ENCODE measurements at places on chromosomes 6 and 20.
A peak's percentile ranks its signal among the peaks of the same experiment; 100 is the strongest.

DNA sequence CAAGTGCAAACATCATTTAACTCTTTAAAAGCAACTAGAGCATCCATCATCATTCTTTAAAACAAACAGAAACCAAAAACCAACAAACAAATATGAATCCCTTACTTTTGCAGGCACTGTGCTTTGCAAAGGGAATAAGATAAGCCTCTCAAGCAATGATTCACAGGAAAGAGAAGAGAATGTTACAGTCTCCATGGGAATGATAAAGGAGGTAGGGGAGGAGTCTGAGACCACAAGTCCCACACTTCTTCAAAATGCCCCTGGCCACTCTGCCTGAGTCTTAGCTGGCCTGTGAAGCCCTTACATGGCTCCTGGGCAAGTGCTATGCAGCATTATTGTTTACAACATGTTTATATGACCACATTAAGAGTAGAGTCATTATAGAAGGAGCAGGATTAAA lies 257.7 kb upstream of the MARCKS start:
- H3K4me1 ChIP-seq, result no peaks in the 10 kb centered on the region
- no peak overlapping the region for H3K27ac ChIP-seq
- no peak for DNase-seq

DNA sequence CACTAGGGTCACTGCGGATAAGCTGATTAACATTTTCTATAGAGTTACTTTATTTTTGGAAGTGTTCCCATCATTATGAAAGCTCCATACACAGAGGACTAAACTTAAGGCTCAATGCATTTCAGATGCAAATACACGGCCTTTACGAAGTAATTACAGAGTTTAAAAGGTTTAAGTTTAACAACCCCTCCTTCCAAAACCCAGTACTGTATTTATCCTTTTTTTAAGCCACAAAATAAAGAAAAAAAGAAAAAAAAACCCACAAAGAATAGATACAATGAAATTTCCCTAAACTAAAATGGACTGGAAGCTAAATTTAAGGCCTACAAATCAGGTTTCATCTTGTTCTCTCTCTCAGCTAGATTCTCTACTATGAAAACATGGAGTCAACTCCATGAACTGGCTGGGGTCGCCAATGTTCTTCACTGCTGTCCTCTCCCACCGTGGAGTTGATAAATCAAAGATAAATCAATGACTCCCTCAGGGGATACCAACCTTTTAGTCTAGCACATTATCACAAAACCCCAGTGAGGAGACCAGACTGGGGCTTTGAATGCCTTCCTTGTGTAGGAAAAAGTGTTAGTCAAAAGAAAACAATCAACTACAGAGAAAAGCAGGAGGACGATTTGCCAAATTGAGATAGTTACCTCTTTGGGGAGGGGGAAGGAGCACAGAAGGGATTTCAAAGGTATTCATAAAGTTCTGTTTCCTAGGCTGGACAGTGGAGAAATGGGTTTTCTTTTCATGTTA lies 52.5 kb downstream of the TNFRSF21 start:
- no peaks in the 10 kb centered on the region for H3K27me3 ChIP-seq
- H3K4me1 ChIP-seq, result peaks cover 3% of the 10 kb centered on the region
- no peaks in the 10 kb centered on the region for H3K36me3 ChIP-seq
- DNase-seq, result no peak
- H3K4me3 ChIP-seq, result no peak overlapping the region
- H3K27ac ChIP-seq, result no peak overlapping the region

GRCh38 chr6:26575494-26575939 lies 21.2 kb upstream of the ABT1 start:
- no peaks in the 10 kb centered on the region for H3K36me3 ChIP-seq
- H3K27me3 ChIP-seq, result no peaks in the 10 kb centered on the region
- H3K4me3 ChIP-seq, result peak overlapping the region; percentile 34
- H3K4me1 ChIP-seq, result peaks cover 9% of the 10 kb centered on the region
- peak overlapping the region; percentile 63 for H3K27ac ChIP-seq

- H3K4me3 ChIP-seq, result no peak overlapping the region
- no peak overlapping the region for H3K27ac ChIP-seq
- H3K27me3 ChIP-seq, result 0 out of 2 replicates have a peak, but pooled peaks cover 8% of the 10 kb centered on the region
- H3K4me1 ChIP-seq, result no peaks in the 10 kb centered on the region
- DNase-seq, result no peak
Observed at GRCh38 chr6:159400826-159401225, 231.6 kb downstream of the FNDC1 start.

GRCh38 chr20:61940491-61940890 lies 125.2 kb downstream of the TAF4 start:
- no peak overlapping the region for H3K4me3 ChIP-seq
- no peak overlapping the region for H3K27ac ChIP-seq
- no peaks in the 10 kb centered on the region for H3K36me3 ChIP-seq
- peaks cover 14% of the 10 kb centered on the region for H3K27me3 ChIP-seq
- peaks cover 15% of the 10 kb centered on the region for H3K4me1 ChIP-seq
- no peak for DNase-seq

- no peak overlapping the region for H3K27ac ChIP-seq
- no peaks in the 10 kb centered on the region for H3K27me3 ChIP-seq
- peaks cover 32% of the 10 kb centered on the region for H3K4me1 ChIP-seq
- DNase-seq, result no peak
- peaks cover 15% of the 10 kb centered on the region for H3K36me3 ChIP-seq
Observed at GRCh38 chr20:32483351-32484224, 101.5 kb downstream of the NOL4L start.

GRCh38 chr20:10247440-10247839 lies 28.8 kb downstream of the SNAP25 start:
- H3K36me3 ChIP-seq, result no peaks in the 10 kb centered on the region
- H3K4me3 ChIP-seq, result no peak overlapping the region
- no peak overlapping the region for H3K27ac ChIP-seq
- H3K27me3 ChIP-seq, result no peaks in the 10 kb centered on the region

DNA sequence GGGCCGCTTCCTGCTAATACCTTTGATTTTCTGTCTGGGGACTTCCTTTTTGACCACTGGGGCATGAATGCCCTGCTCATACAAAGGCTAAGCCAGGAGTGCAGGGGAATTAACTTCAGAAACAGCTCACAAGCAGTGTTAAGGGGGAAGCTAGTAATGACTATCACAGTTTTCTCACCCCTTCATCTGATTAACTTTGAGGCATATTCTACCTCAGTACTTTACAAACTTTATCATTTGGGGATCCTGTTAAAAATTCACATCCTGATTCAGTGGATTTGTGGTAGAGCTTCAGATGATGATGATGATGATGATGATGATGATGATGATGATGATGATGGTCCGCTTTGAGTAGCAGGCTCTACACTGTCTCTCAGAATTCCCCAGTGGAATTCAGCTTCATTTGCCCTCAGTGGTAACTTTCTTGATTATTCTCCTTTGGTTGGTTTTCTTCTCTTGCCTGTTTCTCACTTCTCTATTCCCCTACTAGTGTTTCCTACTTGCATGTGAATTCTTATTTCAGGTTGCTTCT lies 78.4 kb upstream of the TMEM170B start:
- H3K4me3 ChIP-seq, result no peak overlapping the region
- H3K4me1 ChIP-seq, result no peaks in the 10 kb centered on the region
- H3K36me3 ChIP-seq, result no peaks in the 10 kb centered on the region
- H3K27me3 ChIP-seq, result no peaks in the 10 kb centered on the region
- no peak overlapping the region for H3K27ac ChIP-seq

DNA sequence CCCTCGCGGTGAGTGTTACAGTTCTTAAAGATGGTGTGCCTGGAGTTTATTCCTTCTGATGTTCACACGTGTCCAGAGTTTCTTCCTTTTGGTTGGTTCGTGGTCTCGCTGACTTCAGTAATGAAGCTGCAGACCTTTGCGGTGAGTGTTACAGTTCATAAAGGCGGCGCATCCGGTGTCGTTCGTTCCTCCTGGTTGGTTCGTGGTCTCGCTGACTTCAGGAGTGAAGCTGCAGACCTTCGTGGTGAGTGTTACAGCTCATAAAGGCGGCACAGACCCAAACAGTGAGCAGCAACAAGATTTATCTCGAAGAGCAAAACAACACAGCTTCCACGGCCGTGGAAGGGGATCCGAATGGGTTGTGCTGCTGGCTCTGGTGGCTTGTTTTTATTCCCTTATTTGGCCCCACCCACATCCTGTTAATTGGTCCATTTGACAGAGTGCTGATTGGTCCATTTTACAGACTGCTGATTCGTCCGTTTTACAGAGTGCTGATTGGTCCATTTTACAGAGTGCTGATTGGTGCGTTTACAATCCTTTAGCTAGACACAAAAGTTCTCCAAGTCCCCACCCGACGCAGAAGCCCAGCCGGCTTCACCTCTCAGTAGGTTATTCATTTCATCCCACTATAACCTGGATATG lies 48.2 kb upstream of the ARG1 start:
- no peaks in the 10 kb centered on the region for H3K36me3 ChIP-seq
- H3K4me3 ChIP-seq, result no peak overlapping the region
- no peak overlapping the region for H3K27ac ChIP-seq
- DNase-seq, result no peak

GRCh38 chr6:11121851-11122250 lies 10.3 kb upstream of the ERVFRD-1 start:
- DNase-seq, result no peak
- H3K4me1 ChIP-seq, result peaks cover 2% of the 10 kb centered on the region

- H3K27ac ChIP-seq, result no peak overlapping the region
- DNase-seq, result no peak
- no peaks in the 10 kb centered on the region for H3K4me1 ChIP-seq
- no peaks in the 10 kb centered on the region for H3K36me3 ChIP-seq
Observed at GRCh38 chr6:40701352-40702007, 114.3 kb upstream of the LRFN2 start.

- H3K4me3 ChIP-seq, result no peak overlapping the region
- H3K27me3 ChIP-seq, result no peaks in the 10 kb centered on the region
- no peak for DNase-seq
- H3K4me1 ChIP-seq, result no peaks in the 10 kb centered on the region
- no peak overlapping the region for H3K27ac ChIP-seq
- no peaks in the 10 kb centered on the region for H3K36me3 ChIP-seq
Observed at GRCh38 chr6:37985355-37985754, 165.8 kb downstream of the ZFAND3 start.

GRCh38 chr6:12608016-12608860 lies 108.3 kb upstream of the PHACTR1 start:
- no peaks in the 10 kb centered on the region for H3K4me1 ChIP-seq
- no peak for DNase-seq
- H3K27ac ChIP-seq, result no peak overlapping the region
- no peaks in the 10 kb centered on the region for H3K27me3 ChIP-seq

- H3K27me3 ChIP-seq, result no peaks in the 10 kb centered on the region
- H3K27ac ChIP-seq, result no peak overlapping the region
- peaks cover 96% of the 10 kb centered on the region for H3K36me3 ChIP-seq
- no peak overlapping the region for H3K4me3 ChIP-seq
- no peak for DNase-seq
- H3K4me1 ChIP-seq, result no peaks in the 10 kb centered on the region
Observed at GRCh38 chr6:16150098-16150497, 21.2 kb downstream of the MYLIP start.

GRCh38 chr20:50588034-50588736 lies 78.0 kb downstream of the PTPN1 start:
- no peak overlapping the region for H3K4me3 ChIP-seq
- peak; percentile 85 for DNase-seq
- no peaks in the 10 kb centered on the region for H3K27me3 ChIP-seq
- H3K4me1 ChIP-seq, result peaks cover 4% of the 10 kb centered on the region
- peaks cover 89% of the 10 kb centered on the region for H3K36me3 ChIP-seq

- H3K36me3 ChIP-seq, result peaks cover 4% of the 10 kb centered on the region
- no peak overlapping the region for H3K4me3 ChIP-seq
- peak overlapping the region; percentile 29 for H3K27ac ChIP-seq
- H3K27me3 ChIP-seq, result no peaks in the 10 kb centered on the region
- peaks cover 15% of the 10 kb centered on the region for H3K4me1 ChIP-seq
Observed at GRCh38 chr6:156839591-156840001, 62.4 kb downstream of the ARID1B start.

GRCh38 chr6:147941143-147941542 lies 401.5 kb upstream of the SASH1 start:
- no peaks in the 10 kb centered on the region for H3K36me3 ChIP-seq
- DNase-seq, result no peak
- H3K4me1 ChIP-seq, result no peaks in the 10 kb centered on the region
- no peaks in the 10 kb centered on the region for H3K27me3 ChIP-seq
- no peak overlapping the region for H3K27ac ChIP-seq

- H3K4me3 ChIP-seq, result no peak overlapping the region
- no peak for DNase-seq
- no peaks in the 10 kb centered on the region for H3K27me3 ChIP-seq
- H3K4me1 ChIP-seq, result no peaks in the 10 kb centered on the region
Observed at GRCh38 chr6:127013865-127014264, 104.6 kb upstream of the RSPO3 start.

GRCh38 chr20:46797206-46797605 lies 87.8 kb downstream of the SLC2A10 start:
- H3K27ac ChIP-seq, result no peak overlapping the region
- no peaks in the 10 kb centered on the region for H3K36me3 ChIP-seq

DNA sequence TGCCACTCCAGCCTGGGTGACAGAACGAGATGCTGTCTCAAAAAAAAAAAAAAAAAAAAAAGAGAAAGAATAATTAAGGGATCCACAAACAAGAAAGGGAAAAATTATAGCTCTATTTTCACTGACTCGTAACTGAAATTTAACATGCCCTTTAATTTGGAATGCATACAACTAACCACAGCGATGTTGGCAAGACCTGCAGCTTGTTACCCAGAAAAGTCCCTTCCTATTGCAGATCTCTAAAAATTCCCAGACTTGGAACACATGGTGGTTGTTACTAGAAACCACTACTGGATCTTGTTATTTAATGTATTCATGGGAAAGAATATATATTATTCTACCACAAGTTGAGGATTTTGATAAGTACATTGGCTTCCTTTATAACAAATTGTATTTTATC lies 27.8 kb upstream of the SMIM28 start:
- peaks cover 10% of the 10 kb centered on the region for H3K27me3 ChIP-seq
- H3K4me1 ChIP-seq, result no peaks in the 10 kb centered on the region
- no peak for DNase-seq
- no peak overlapping the region for H3K4me3 ChIP-seq

DNA sequence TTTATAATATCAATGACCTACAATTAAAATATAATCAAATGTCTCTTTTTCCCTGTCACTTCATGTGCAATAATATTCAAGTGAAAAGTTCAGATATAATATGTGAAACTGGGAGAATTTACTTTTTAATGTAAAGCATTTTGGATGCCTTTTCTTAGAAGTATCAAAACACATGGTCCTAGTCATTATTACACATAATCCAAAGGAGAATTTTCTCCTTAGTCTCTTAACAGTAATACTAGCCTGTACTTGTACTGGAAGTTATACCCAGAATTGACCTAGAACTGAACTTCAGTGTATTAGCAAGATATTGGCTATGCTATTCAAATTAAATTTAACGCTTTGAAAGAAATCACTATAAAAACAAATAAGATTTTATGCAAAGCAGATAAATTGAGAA lies 842.6 kb upstream of the MANEA start:
- H3K36me3 ChIP-seq, result no peaks in the 10 kb centered on the region
- DNase-seq, result no peak
- H3K4me1 ChIP-seq, result no peaks in the 10 kb centered on the region
- H3K27ac ChIP-seq, result no peak overlapping the region
- H3K27me3 ChIP-seq, result no peaks in the 10 kb centered on the region

- no peaks in the 10 kb centered on the region for H3K4me1 ChIP-seq
- H3K36me3 ChIP-seq, result no peaks in the 10 kb centered on the region
- DNase-seq, result no peak
- no peak overlapping the region for H3K27ac ChIP-seq
- H3K4me3 ChIP-seq, result no peak overlapping the region
Observed at GRCh38 chr20:40749985-40750506, 61.0 kb upstream of the MAFB start.

GRCh38 chr6:150680510-150680909 lies 80.8 kb downstream of the PLEKHG1 start:
- no peak for DNase-seq
- no peak overlapping the region for H3K27ac ChIP-seq

GRCh38 chr6:155301867-155302266 lies 12.4 kb downstream of the TFB1M start:
- H3K27ac ChIP-seq, result no peak overlapping the region
- no peaks in the 10 kb centered on the region for H3K4me1 ChIP-seq
- H3K36me3 ChIP-seq, result peaks cover 78% of the 10 kb centered on the region
- no peak for DNase-seq
- H3K4me3 ChIP-seq, result no peak overlapping the region
- no peaks in the 10 kb centered on the region for H3K27me3 ChIP-seq
